ENCODE measurements at places on chromosomes 13 and 19.

- DNase-seq = no peak
These were observed 263.6 kb downstream of the OXGR1 start for GRCh38 chr13:96730676-96731075.

DNA sequence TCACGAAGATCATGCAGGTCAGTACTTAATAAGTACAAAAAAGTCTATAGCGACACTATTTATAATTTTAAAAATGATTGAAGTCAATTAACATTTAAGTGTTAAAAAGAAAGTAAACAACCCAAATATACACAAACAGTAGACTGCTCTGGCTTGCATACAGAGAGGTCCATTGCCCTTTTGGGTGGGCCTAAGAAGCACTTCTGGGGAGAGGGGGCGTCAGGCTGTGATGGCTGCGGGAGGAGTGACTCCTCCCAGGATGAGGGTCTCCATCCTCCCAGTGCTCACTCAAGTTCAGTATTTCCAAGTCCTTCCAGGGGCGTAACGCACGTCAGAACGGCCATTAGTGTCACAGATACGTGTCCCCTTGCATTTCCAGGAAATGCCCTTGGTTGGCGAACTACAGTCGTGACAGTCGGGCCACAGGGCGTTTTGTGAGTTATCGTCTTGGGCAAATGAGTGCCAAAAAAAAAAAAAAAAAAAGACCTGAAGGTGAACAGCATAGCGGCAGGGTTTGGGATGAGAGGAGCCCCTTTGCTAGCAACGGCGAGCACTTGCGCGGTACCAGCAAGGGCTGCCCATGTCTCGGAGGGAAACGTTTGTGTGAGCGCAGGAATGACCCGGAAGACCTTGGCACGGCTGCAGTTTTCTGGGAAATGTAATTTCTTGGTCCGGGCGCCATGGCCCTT lies at the start of gene SCGB2B2:
Gene SCGB2B2 (minus strand): TSS at position 463 of the 689 bp plus-strand sequence. CDS start 82,596 bp downstream, outside the sequence.
- peak; percentile 65 for DNase-seq

DNA sequence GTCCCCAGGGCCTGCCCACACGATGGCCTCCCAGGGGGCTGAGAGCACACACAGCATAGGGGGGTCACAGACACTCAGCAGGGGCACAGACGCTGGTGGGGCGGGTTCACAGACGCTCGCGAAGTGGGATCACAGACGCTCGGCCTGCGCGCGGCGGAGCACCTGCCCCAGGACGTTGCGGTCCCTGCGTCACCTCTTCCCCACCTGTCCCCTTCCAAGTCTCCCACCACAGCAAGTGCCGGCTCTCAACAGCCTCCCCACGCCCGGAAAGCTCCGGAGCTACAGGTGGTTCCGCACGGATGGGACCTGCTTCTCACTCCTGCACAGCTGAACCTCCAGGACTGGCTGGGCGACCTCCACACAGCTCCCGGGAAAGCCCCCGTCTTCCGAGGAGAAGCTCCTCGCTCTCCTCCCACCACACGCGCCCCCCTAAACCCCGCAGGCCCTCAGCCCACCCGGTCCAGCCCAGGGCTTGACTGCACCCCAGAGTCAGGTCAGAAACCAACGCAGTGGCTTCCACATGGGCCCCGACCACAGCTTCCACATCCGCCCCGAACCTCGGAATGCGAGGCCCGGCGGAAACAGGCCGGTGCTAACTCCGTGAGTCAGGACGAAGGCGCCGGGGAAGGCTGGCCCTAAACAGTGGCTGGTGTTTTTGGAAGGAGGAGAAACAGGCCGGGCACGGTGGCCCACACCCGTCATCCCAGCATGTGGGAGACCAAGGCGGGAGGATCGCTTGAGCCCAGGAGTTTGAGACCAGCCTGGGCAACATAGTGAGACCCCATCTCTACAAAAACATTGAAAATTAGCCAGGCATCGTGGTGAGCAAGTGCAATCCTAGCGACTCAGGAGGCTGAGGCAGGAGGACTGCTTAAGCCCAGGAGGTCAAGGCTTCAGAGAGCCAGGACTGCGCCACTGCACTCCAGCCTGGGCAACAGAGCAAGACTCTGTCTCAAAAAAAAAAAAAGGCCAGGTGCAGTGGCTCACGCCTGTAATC lies 16.5 kb downstream of the BTBD2 start:
- no peak for DNase-seq

DNA sequence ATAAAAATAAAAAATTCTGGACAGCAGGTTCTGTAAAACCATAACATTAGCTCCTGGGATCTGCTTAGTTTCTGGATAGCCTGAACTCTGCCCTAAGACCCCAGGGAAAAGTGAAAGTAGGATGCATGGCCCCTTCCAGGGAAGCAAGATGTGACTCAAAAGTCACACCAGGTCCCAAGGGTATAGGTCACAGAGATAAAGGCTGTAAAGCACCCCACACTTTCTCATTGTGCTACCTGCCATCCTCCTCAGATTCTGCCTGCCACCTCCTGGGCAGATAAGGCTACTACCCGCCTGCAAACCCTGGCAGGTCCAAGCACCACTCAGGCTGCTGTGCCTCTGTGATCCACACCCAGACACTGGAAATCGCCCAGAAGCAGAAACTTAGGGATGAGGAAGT lies 20.6 kb downstream of the FFAR2 start:
- DNase-seq = peak; percentile 28

DNA sequence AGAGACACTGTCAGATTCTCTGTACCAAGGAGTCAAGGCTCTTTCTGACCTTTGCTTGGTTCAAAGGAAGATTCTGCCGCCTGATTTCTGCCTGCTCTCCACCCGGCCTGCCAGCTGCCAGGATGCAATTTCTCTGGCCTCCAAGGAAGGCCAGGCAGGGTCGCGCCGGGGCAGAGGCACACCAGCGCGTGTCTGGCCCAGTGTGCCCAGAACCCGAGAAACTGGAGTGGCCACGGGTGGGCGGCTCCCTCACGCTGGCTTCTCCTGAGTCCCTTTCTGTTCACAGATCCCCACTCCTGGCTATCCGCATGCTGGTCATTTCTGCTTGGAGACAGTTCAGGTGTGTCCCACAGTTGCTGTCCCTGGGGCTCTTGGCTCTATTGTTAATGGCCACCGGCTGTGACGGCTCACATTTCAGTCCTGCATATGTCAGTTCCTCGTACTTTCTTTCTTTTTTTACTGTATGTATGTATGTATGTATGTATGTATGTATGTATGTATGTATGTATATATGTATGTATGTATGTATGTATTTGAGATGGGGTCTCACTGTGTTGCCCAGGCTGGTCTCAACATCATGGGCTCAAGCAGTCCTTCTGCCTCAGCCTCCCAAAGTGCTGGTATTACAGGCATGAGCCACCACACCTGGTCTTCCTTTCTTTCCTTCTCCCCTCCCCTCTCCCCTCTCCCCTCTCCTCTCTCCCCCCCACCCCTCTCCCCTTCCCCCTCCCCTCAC lies 16.9 kb downstream of the TMPRSS9 start:
- DNase-seq = no peak

DNA sequence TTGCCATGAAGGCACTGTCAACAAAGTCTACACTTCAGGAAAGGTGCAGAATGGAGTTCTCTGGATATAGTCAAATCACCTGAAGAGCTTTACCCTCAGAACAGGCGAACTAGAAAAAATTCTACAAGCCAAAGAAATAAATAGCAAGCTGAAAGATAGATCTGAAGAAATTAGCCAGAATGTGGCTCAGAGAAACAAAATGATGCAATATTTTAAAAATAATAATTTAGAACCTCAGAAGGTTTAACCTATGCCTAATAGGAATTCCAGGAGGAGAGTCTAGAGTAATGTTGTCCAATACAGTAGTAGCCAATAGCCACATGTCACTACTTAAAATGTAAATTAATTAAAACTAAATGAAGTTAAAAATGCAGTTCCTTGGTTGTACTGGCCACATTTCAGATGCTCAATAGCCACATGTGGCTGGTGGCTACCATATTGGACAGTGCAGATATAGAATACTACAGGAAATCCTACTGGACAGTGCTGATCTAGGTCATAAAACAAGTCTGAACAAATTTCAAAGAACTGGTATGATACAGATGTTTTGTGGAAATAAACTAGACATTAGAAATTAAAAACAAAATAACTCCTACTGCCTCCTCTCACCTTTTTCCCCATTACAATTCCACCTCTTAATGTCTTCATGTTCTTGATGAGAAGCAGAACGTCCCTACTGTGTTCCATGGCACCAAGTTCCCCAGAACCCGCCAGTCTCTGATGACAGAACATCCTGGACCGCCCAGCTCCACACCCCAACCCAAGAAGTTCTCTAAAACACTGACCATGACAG lies 679 bp upstream of the CDADC1 start:
- no peak for DNase-seq

DNA sequence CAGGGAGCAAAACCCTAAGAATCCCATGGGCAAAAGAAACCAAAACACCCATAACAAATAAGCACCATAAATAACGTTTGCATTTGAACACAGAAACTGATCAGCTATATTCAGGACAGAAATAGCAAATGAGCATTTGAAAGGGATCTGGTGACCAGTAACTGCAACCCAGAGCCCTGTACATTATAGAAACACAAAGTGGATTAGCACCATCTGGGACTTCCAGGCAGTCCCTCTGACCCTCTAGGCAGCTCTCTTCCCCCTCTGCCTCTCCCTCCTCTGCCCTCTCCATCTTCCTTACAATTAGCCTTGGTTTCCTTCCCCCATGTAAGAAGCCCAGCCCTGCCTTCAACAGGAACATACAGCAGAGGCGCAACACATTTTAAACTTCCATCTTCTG lies 215.0 kb downstream of the DCLK1 start:
- DNase-seq = no peak

DNA sequence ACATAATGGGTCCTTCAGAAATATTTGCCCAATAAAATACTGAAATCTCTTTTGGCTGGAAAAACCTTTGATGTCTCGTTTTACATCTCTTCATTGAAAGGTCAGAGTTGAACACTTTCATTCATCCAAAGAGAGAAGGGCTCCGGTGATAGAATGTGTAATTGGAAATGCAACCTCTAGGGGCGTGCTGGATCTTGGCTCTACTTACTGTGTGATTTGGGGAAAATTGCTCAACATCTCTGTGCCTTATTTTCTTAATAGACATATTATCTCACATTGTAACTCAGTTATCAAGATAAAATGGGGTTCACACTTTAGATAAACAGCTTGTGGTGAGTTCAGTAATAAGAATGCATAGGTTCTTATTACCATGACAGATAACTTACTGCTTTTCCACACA lies 1444.1 kb downstream of the SLITRK5 start:
- DNase-seq = no peak

GRCh38 chr19:7561325-7561724 lies 25.8 kb downstream of the PNPLA6 start:
- DNase-seq = no peak

Measured in T-helper 22 cell (primary cell).